ENCODE measurements at places on chromosomes 3 and 15.

DNA sequence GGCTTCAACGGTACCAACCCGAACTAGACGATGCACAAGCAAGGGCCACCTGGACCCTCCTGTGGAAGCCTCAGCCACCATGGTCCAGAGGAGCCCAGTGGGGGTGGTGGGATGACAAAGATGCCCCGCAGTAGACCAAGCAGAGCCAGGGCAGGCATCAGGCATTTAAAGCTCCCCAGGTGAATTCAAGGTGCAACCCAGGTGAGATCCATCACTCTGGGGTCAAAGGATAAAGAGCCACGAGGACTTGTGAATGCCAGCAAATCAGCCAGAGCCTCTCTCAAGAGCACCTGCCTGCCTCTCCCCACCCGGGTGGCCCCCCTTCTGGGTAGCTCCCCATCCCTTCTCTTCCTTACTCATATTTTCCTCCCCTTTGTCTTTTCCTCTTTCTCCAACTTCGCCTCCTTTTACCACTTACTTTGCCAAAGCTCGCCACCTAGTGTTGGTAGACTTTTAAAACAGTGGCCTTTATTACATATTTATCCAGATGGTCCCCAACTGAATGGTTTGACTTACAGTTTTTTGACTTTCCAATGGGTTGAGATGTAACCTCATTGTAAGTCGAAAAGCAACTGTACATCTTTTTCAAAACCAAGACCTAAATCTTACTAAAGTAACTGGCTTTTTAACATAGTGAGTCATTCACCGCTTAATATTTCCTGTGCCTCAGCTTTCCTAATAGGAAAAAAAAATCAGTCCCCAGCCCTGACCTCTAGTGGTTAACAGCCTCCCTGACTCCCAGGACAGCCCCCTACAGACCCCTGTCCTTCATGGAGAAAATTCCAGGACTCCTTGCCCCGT is 18.8 kb downstream of the PLA2G4F start:
- DNase-seq = no peak

- no peak for DNase-seq
Measured at GRCh38 chr15:66824424-66824823, 122.4 kb downstream of the SMAD6 start.

DNA sequence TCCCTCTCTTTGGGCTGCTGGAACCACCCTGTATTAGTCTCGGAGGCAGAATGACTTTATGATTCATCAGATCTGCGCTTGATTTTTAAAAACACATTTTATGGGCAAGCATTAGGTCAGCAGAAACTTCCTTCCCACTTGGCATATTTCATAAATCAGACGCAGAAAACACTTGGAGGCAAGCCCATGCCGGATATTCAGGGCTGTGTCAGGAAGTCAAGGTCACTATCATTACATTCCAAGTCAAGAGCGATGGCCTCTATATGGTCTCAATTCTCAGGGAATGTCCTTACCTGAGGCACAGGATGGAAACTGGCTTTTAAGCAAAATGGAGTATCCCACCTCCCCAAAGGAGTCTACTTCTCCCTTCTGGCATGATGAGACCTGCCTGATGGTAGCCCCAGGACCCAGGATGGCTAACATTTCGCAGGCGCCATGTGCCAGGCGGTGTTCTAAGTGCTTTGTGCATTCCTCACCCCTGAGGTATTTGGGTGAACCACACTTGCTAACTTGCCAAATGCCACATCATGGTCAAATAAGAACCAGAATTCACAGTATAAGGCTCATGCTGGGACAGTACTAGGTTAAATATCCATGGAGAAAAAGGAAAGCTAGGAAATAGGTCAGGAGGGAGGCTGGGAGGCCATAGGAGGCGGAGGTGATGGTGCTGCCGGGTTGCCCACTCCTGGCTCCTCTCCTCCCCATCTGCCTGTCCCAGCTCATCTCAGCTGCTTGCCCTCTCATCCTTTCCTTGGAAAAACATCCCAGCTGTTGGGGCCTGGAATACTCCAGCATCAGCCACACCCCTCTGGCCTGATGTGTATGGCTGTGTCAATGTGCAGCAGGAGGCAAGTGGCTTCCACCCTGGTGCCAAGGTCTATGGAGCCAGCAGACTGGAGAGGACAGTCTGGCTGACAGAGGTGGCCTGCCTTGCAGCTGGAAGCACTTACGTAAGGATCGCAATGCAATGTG is 18.8 kb downstream of the BCL2L10 start:
- no peak for DNase-seq

GRCh38 chr3:51500632-51501131 is 867 bp upstream of the DCAF1 start:
- no peak for DNase-seq

DNA sequence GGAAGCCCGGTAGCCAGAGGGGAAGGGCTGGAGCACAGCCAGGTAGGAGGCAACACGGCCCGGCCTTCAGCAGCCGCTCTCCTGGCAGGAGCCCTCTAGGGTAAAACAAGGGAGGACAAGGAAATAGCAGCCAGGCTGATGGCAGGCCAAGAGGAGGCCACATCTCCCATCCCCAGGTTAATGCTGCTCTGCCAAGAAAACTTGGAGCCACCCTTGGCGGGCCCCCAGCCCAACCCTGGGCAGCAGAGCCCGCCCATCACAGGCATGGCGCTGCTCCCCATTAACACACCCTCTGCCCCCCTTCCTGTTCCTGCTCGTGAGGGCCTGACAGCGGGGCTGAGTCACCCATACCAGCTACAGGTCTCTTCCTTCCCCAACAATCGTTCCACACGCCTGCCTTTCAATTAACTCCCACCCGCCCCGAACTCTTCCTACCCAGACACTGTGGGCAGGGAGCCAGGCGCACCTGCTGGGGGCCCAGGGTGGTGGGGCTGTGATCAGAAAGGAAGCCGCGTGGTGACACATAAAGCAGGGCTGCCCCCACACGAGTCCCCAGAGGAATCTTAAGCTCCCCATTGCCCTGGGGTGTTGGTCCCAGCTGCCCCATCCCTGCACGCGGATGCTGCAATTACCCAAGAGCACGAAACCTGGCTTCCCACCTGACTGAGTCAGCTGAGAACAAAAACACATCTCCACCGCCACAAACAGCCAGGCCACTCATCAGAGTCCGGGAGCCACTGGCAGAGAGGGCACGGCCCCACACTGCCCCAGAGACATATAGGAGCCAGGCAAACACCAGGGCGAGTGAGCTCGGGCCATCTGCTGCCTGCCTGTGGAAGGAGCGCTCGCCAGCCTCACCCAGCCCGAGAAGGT is at the start of gene C15orf62:
Gene C15orf62, plus strand, starts transcription at position 707 of the 873 bp plus-strand sequence. CDS start 516 bp downstream, outside the sequence.
- DNase-seq = no peak

GRCh38 chr3:62167566-62168262 is 205.6 kb downstream of the FEZF2 start:
- no peak for DNase-seq

- no peak for DNase-seq
Measured at GRCh38 chr3:194136519-194137007, 615 bp downstream of the HES1 start.

DNA sequence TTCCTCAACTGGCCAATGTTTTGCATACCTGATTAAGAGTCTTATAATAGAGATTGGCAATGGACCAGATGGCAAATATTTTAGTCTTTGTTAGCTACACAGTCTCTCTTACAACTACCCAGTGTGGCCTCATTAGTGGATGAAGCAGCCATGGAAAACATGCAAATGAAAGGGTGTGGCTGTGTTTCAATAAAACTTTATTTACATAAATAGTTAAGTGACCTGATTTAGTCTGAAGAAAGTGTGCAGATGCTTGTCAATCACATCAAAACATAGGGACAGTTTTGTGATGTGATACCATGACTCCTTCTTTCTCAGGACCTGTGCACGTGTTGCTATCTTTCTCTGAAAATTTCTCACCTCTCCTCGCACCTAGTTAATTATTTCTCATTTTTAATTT is 309.8 kb upstream of the GRM7 start:
- DNase-seq = no peak

DNA sequence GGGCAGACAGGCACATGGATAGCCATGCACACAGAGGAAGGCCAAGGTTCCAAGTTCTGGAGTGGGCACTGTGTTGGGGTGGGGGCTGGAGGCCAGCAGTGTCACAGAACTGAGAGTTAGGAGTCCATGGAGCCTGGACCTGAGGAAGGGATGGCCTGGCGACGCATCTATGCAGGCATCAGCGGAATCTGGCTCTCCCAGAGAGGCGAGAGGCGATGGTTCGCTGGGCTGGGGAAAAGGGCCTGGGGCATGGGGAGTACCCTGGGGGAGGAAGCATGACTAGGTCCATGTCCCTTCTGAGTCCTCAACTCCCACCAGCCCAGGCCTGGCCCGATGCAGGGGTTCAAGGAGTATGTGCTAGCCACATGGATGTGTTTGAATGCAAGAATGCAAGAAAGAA is 192.8 kb upstream of the LINGO1 start:
- no peak for DNase-seq

- DNase-seq = no peak
Measured at GRCh38 chr15:67611370-67612369, 69.2 kb downstream of the MAP2K5 start.

DNA sequence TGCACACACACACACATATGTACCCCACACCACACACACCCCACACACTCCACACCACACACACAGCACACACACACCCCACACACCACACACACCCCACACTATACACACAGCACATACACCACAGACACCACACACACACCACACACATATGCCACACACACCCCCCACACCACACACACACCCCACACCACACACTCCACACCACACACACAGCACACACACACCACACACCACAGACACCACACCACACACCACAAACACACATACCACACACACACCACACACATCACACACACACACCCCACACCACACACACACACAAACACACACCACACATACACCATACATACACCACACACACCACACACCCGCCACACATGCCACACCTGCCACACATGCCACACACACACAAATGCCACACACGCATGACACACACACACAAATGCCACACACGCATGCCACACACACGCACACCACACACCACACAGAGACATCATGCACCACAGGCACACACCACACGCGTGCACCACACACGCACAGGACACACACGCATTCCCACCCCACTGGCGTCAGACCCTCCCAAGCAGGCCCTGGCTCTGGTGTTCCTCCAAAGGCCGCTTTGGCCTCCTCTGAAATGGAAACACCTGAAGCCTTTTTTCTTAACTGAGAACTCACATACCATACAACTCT is 15.7 kb downstream of the CHST13 start:
- no peak for DNase-seq

GRCh38 chr3:78781351-78781750 is 986.4 kb downstream of the ROBO1 start:
- no peak for DNase-seq

DNA sequence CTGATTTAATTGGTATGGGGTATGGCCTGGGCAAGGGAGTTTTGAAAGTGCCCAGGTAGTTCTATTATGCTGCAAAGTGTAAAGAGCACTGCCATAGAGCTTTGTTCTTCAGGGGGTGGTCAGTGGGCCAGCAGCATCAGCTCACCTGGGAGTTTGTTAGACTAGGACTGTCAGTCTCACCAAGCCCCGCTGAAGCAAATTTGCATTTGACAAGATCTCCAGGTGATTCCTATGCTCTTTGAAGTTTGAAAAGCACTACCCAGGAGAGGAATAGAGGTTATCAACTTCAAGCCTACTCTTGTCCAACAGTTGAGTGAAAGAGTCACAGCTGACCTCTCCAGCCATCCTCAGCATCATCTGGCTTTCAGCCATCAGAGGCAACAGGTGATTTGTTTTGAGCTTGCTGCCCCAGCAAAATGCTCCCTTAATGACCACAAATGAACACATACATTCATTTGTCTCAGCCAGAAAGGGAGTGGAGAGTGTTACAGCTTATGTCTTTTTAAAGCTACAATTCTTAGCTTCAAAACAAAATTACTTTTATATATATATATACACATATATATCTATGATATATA is 8.0 kb downstream of the ZSCAN2 start:
- no peak for DNase-seq

DNA sequence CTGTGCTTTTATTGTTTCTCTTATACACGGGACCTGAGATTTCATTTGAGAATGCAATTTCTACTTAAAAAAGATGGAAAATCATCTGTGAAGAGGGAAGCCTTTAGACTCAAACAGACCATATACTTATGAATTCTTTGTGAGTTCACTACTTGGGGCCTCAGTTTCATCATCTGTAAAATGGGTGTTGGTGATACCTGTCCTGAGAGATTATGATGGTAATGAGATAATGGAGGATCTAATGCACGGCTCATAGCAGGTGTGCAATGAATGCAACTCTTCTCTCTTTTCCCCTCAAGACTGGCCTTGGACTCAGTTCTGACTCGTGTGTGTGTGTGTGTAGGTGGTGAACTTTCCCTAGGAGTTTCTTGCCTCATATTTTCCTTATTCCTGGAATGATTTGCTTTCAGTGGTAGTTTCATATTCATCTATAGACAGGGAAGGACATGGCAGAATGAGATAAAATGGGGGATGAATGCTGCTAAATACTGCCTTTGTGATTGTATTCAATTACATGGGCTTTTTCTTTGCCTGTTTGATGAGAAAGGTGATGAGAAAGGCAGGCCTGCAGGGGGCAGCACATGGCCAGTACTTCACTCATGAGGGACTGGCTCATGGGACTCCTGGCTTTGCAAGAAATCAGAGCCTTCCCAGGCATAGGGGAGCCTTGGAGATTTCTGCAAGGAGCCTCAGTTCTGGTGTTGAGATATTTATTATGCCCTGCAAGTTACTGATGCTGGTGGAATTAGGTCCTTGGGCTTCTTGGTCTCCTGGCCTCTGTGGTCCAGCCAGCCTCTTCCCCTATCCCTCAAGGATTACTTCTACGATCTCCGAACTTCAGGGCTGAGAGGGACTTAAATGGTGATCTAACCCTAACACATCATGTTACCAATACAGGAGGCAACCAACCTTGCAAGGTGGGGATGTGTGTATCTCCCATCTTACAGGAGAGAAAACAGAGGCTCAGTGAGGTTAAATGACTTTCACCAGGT is 70.7 kb downstream of the RPLP1 start:
- DNase-seq = peak; percentile 42

DNA sequence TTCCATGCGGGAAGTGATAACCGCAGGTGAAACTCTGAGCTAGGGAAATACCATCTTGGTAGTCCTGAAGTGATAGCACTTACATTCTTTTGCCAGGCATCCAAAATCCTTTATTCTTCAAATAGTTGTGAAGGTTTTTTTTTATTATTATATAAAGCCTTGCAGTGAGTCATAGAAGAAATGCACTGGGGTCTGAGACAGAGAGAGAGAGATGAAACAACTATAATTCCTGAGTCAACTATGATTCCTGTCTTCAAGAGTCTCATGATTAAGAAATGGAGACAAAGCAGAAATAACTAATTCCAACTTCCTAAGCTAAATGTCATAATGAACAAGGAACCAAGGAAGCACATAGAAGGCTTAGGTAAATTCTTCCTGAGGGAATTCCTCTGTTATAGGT is 495.6 kb downstream of the LPP start:
- no peak for DNase-seq

GRCh38 chr15:54681584-54681983 is 515.2 kb downstream of the RSL24D1 start:
- DNase-seq = no peak

DNA sequence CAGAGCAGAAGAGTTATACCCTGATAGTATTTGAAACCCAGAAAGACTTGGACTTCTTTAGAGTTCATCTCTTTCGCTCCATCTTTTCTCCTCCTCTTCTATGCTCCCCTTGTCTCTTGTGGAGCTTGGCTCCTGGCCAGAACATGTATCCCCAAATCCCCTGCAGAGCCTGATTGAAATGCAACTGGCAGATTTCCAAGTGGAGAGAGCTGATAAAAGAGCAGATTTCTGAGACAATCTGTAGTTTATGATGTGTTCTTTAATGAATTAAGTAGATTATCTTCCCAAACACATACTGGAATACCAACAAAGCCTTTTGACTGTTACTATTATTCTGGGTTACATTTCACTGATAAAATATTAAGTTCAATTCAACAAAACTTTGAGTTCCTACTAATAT is 33.4 kb downstream of the UNC13C start:
- DNase-seq = no peak

- DNase-seq = no peak
Measured at GRCh38 chr15:95698951-95699350, 631.5 kb upstream of the NR2F2 start.
